ENCODE measurements at places on chromosomes 5 and 9.

- no peak for DNase-seq
Measured at GRCh38 chr9:123536455-123536868, 180.5 kb downstream of the CRB2 start.

DNA sequence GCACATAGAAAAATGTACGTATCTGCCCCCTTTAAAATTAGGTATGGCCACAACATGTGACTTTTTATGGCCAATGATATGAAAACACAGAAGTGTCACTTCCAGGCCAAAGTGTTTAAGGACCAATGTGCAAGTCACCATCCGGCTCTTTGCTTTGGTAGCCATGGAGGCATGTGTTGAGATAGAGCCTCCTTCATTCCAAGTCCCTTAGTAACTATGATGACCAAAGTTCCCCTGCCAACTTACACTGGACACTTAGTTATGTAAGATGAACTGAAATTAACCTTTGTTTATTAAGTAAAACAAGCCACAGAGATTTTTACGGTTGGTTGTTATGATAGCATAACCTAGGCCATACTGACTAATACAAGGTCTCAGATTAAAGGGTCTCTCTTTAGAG, 51.0 kb downstream of the FBN2 start:
- DNase-seq: no peak

- DNase-seq: no peak
Measured at GRCh38 chr9:107137495-107138202, 145.4 kb upstream of the RAD23B start.

DNA sequence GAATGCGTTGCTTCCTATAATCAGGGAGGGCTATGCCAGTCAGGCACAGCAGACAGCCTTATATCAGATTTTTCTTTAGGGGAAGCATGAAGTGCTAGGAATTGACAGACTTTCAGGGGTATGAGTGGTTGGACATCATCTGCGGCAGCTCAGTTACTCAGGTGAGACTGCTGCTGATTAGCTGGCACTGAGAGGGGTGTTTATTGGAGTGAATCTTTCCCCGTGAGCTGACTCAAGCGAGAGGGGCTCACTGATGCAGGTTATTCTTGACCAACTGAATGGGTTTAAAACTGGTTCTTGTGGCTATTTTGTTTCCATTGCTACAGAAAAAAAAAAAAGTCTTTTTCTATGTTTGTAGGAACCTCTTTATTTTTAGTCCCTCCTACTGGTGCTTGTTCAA, 46.2 kb upstream of the TNPO1 start:
- DNase-seq: no peak

DNA sequence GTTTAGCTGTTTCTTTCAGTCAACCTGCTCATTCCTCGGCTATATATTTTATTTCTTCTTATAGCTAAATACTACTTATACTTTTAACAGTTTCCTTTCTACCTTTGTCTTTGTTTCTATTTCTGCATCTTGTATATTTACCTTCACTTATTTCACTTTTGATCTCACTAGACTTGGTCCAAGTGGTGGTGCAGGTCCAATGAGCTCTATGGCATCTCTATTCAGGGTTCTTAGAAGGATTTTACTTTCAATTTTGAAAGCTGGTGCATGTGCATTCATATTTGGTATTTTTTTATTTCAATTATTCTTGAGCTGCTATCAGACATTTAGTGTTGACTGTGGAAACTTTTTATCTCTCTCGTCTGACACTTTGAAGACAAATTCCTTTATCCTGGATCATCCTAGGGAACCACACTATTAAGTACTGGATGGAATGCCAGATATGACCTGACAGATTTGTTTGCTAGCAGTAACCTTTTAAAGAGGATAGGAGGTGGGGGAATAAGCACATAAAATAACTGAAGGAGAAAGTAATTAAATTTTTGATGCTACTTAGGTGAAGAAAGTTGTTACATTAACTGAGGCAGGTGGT, 123.1 kb upstream of the PJA2 start:
- DNase-seq: no peak

- no peak for DNase-seq
Measured at GRCh38 chr9:92312887-92313623, 12.1 kb downstream of the NOL8 start.

DNA sequence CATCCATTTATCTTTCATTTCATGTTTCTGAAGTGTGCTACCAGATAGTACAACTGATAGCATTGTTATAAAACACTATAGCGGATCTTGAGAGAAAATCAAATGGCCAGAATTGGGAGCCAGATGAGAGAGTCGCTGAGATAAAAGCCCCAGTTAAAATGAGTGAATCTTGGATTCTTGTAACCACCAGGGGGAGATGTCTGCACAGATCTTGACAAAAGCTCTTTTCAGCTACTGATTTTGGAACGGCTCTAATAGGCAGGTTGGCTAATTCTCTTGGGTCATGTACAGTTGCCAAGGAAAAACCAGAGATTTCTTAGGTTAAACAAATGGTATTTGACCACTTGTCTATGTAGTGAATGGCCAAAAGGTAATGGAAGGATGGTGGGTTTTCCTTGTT, 21.7 kb downstream of the F2RL2 start:
- DNase-seq: no peak

DNA sequence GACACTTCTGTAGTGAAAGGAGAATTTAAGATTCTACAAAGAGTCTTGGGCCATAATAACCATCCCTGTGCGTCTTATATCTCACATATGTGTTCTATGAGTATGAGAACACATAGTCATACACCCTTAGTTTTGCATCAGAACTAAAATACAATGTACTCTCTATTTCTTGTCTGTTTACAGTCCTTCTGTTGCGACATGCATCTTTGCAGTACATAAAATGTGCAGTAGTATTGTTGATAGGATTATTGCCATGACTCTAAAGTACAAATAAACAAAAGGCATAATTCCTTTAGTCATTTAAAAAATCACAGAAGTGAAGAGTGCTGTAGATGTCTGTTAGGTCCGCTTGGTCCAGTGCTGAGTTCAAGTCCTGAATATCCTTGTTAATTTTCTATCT, 201.9 kb downstream of the NR3C1 start:
- no peak for DNase-seq

DNA sequence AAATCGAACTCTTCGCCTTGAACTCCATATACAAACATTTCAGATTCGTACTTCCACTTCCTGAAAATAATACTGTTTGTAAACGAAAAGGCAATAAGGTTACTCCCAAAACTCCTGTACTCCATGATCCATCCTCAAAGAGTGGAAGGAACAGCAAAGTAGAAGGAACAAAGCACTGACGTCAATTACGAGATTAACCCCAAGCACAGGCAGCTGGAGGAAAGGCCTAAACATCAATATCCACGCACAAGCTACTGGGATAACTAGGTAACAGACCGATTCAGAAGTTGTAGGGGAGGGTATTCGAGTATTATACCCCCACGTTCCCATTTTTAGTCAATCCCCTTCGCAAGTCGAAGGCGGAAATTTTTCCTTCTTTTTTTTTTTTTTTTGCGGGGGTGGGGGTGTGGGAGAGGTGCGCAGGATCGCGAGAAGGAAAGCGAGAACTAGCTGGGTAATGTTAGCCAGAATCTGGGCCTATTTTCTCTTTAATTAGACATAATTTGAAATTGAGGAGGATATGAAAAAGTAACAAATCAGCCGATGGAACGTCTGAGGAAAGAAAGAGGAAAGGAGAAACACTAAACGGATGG, 909 bp downstream of the AFF4 start:
- no peak for DNase-seq

GRCh38 chr9:72955571-72955970, 2.7 kb upstream of the ALDH1A1 start:
- no peak for DNase-seq

- no peak for DNase-seq
Measured at GRCh38 chr9:17064558-17064957, 70.3 kb upstream of the CNTLN start.

DNA sequence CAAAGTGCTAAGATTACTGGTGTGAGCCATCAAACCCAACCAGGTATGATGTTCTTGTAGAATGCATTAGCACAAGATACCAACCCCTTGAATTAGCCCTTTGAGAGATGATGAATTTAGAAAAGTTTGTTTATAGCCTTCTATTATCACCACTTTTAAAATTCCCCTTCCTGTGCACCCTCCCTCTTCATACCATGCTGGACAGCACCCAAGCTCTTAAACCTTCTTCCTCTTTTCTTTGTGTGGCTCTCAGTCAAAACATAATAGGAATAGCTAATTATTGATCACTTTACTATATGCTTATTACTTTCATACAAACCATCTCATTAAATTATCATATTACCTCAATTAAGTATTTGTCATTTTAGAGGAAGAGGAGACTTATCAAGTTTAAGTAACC, 87.6 kb upstream of the TMED7 start:
- DNase-seq: no peak

GRCh38 chr5:127088251-127088650, 14.9 kb upstream of the C5orf63 start:
- no peak for DNase-seq

DNA sequence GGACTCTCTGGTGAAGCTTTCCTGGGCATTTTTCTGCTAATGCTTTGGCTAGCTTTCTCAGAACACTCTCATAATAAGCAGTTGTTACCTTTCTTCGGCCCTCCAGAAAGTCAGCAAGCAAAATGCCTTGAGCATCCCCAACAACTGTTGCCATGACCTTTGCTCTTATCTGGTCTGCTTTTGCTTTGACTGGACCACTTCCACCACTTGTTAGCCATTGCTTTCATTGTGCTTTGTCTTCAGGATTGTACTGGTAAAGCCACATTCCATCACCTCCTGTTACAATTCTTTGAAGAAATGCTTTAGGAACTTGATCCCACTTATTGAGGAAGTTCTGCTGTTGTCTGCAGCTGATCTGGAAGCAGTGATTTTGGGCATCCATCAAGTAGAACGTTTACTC, 35.7 kb downstream of the RAD50 start:
- no peak for DNase-seq

Data from T-helper 2 cell (primary cell).